Activated gamma-delta T cell treated with Interleukin-2 at 50 U/mL for 16 hours (primary cell): ENCODE measurements at places on chromosomes 2 and 18.

- DNase-seq = no peak
Measured at GRCh38 chr2:223797037-223797436, 40.3 kb downstream of the AP1S3 start.

DNA sequence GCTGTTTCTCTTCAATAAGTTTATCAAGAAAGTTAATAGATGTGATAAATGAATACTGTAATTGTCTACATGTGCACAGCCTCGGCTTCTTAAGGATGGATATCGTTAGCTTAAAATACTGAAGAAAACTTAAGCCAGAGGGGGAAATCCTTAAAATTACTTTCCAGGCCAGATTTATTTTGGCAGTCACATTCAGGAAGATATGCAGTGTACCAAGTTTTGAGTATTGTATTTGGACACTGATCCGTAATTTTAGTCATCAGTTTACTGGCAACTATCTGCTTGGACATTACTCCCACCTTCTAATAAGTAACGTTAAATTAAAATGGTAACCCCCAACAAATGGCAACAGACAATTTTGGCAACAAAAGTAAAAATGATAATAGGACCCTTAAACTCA is 770.0 kb upstream of the ZEB2 start:
- DNase-seq = no peak

DNA sequence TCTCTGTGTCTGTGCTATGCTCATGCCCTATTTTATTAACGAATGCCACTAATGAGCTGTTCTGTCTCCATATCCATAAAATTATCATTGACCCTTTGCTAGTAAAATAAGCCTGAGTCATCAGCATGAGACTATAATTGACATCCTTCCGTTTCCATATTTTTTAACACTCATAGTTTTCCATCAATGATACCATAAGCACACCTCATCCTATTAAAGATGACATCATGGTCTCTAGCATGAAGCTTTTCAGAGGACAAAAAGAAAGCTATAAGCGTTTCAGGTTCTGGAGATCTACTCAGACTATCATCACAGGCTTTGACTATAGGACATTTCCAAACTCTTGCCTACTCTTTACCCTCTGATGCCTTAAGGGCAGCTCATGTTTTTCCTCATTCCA is 1.2 kb upstream of the DSC2 start:
- DNase-seq = no peak

- no peak for DNase-seq
Measured at GRCh38 chr2:102359527-102359926, 3.9 kb downstream of the IL18R1 start.

- no peak for DNase-seq
Measured at GRCh38 chr2:69097148-69097610, 84.2 kb downstream of the ANTXR1 start.

- DNase-seq = no peak
Measured at GRCh38 chr2:111053825-111054515, 66.7 kb upstream of the BCL2L11 start.

- DNase-seq = no peak
Measured at GRCh38 chr2:171965661-171966060, 34.1 kb upstream of the METAP1D start.

- DNase-seq = no peak
Measured at GRCh38 chr18:10041180-10041579, 127.4 kb downstream of the VAPA start.

- DNase-seq = no peak
Measured at GRCh38 chr2:240129731-240130392, 6.2 kb downstream of the COPS9 start.

- no peak for DNase-seq
Measured at GRCh38 chr2:19722531-19722971, 179.2 kb downstream of the TTC32 start.

DNA sequence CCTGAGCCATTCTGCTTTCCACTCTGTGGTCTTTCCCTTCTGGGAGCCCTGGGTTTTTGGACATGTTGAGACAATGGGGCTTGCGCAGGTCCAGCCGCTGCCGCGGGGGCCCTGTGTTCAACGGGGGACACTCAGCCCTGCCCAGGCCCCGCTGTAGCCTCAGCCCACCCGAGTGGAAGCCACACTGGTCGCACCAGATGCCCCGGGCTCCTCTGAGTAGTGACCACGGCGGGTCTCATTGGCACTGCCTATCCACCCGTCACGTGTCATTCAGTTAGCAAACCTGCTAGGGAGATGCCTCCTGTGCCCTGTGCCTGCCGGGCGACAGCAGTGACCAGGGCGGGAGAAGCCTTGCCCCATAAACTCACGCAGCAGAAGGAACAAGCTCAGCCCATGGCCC is 19.1 kb downstream of the D2HGDH start:
- DNase-seq = no peak

DNA sequence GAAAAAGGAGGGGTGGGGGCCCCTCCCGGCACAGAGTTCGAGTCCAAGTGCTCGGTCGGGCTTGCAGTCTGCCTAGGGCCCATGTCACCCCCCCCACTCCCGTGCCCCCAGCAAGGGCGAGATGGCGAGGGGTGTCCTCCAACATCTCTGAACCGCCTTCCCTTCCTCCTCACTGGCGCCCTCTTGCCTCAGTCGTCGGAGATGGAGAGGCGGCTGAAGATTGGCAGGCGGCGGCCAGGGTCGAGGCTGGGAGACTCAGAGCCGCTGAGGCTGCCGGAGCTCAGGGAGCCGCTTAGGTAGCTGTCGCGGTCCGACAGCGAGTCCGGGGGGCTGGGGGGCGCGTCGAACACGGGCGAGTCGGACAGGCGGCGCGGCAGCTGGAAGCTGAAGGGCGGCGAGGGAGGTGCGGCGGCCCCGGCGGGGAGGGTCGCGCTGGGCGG is 2.3 kb downstream of the ZFP36L2 start:
- peak; percentile 77 for DNase-seq

- no peak for DNase-seq
Measured at GRCh38 chr2:169426069-169426663, 53.1 kb upstream of the BBS5 start.

- DNase-seq = no peak
Measured at GRCh38 chr2:19538411-19538963, 180.1 kb upstream of the OSR1 start.

DNA sequence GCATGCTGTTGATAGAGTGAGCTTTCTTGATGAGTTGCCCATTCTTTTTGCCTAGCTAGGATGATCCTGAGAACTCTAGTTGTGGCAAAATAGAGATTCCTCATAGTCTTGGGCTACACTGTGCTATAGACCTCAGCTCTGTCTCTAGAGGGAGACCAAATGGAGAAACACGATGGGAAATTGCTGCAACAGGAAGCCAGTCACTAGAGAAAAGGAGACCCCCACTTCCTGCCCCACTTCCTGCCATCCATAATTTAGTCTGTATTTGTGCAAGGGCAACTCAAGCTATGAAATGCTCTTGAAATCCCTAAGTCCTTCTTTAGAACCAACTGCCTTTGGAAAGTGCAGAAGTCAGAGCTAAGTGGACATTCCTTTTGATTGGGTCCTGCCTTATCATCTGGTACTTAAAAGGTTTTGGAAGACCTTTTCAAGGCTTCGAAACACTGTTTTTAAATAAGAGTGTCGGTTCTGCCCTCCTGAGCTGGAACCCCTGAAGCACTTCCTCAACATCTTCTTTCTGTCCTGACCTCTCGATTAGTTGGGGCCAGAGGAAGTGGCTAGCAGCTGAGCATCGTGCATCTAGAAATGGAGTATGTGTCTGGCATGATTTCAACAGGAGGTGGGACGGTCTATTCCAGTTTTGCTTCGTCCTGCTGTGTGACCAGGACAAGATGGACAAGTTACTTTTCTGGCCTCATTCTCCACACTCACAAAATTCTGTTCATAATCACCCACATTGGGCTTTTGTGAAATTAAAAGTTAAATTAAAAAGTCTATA is 8.6 kb upstream of the KCNE4 start:
- DNase-seq = no peak

DNA sequence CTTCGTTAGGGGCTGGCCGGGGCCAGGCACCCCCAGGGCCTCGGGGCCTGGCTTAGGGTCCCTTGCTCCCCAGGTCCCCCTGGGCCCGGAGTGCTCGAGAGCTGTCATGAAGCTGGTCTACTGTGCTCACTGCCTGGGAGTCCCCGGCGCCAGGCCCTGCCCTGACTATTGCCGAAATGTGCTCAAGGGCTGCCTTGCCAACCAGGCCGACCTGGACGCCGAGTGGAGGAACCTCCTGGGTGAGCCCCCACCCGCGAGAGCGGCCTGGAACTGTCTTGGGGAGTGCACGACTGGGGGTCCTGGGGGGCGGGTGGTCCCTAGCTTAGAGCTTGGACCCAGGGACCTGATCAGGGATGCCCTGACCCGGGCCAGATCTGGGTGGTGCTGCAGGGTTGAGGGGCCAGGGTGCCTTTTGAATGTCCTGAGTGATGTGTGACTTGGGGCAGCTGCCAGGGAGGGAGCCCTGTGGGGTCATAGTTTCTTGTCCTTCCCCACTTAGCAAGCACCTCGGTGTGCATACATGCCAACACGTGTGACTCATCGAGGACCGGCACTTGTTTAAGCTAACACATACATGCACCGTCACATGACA is 27.9 kb downstream of the GPC1 start:
- peak; percentile 1 for DNase-seq

GRCh38 chr2:32363597-32363996 is 6.8 kb downstream of the BIRC6 start:
- DNase-seq = no peak

DNA sequence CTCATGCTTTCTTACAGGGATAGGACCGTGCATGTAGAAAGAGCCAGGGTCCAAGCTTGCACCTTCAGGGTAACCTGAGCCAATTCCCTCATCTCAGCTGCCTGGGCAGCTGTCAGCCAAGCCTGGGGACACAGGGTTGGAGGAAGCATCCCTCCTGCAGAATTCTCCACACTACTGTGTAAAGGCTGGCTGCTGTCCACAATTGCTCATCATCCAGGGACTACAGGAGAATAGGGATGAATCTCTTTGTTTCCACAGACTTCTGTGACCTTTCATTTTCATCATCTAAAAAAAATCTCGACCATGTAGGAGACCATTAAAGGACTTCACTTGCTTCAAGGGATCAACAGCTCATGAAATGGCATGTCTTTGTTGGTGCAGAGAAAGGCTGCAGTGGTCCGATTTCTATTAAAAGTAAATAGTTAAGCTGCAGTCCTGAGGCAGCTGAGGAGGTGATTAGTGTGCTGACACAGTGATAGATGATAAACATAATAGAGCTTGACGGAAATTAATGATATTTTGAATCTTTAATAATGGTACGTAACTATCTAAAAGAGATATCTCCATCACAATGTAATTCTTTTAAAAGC is 74.4 kb upstream of the COPS8 start:
- no peak for DNase-seq

DNA sequence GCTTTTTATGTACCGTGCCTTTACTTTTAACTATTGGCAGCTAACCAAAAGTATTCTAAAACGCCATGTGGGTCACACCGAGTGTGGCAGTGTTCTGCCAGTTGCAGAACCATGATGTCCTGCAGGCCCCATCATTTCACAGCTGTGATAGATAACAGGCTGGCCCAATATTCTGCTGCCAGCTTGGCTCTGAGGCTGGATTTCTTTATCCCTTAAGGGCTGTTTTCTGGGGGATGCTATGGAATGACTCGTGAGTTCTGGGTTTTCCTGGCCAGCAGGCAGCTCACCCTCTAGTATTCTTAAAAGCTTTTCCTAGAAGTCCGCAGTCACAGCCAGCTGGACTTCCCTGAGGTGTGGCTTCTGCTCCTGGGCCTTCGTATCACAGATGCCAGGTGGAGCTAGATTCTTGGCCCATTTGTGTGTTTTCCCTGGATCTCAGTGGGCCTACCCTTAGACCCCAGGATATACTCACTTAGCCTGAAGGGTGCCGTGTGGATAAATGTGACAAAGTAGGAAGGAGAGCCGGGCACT is 41.0 kb downstream of the FHOD3 start:
- no peak for DNase-seq

- no peak for DNase-seq
Measured at GRCh38 chr2:88146590-88146989, 18.7 kb upstream of the FABP1 start.

GRCh38 chr2:172361840-172362239 is 65.5 kb upstream of the ITGA6 start:
- DNase-seq = no peak

GRCh38 chr2:189654641-189655040 is 6.6 kb upstream of the ASNSD1 start:
- DNase-seq = no peak

GRCh38 chr2:226256237-226256636 is 543.4 kb downstream of the IRS1 start:
- DNase-seq = no peak

DNA sequence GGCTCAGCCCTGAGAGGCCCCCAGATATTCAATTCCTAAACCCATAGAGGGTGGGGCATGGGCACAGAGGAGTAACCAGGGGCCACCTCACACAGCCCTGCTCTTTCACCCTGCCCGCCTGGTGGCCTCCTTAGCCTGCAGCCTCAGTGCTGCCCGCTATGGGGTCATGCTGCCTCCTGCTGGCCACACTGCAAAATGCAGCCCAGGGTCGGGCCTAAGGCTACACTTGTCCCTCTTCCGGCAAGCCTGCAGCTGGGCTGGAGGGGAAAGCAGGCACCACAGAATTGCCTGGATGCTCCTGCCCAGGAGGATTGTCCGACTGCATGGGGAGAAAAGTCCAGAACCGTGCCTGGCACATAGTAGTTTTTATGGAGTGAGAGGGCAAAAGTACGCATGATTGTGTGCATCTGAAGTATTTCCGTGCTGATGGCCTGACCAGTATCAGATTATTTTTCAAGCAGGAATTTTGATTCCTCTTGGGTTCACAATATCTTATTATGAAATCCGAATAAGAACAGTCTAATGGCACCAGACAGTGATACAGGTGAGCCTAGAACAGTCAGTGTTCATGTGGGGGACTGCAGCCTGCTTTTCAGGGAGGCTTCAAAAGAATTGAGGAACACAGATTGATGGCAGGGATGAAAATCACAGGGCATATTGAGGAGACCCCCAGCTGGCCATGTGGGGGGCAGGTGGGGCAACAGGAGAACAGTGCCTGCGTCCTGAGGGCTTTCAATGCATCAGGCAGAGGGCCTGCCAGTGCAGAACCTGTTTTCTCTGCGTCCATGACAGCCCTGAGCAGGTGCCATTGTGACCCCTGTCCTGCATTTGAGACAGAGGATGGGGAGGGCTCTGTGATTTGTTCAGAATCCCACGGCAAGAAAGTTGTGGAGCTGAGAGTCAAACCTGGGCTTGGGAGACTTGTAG is 51.2 kb upstream of the ALPP start:
- DNase-seq = peak; percentile 85

- no peak for DNase-seq
Measured at GRCh38 chr18:10100941-10101701, 187.3 kb downstream of the VAPA start.

- no peak for DNase-seq
Measured at GRCh38 chr2:138615257-138615656, 113.7 kb downstream of the SPOPL start.

- peak; percentile 33 for DNase-seq
Measured at GRCh38 chr2:101012706-101013181, 10.7 kb downstream of the RPL31 start.

GRCh38 chr2:232142502-232142901 is 181.0 kb downstream of the DIS3L2 start:
- DNase-seq = no peak
